NCI-H748 treated with DMSO at 0.1 percent for 48 hours (cell line): ENCODE measurements at places on chromosomes 3 and 15.

DNA sequence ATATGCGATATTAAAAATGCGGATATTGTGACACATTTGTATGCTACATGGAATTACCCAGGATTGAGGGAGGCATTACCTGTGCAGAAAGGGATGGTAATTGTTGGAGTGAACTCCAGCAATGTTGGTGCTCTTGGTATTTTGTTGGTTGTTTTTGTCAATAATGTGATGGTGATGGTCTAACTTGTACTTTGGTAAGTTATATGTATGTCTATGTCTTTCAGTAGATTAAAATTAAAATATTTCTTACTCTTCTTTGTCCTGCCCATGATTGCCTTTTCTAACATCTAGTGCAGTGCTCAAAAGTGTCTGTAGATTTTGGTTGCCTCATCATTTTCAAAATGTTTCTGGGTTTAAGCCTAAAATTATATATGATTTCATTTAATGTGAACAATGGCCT lies 192.7 kb downstream of the ROBO2 start:
- DNase-seq = no peak

DNA sequence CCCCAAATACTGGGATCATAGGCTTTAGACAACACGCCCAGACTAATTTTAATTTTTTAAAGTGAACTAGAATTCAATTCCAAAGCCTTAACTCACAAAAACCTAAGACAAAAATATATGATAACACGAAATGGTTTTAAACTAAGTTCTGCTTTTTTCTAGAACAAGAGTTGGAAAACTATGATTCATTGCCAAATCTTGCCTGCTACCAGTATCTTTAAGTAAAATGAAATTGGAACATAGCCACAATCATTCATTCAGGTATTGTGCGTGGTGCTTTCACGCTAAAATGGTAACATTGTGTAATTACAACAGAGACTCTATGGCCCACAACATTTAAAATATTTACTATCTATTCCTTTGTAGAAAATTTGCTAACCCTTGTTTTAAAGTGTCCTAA lies 488.0 kb upstream of the ZNF385D start:
- DNase-seq = no peak

DNA sequence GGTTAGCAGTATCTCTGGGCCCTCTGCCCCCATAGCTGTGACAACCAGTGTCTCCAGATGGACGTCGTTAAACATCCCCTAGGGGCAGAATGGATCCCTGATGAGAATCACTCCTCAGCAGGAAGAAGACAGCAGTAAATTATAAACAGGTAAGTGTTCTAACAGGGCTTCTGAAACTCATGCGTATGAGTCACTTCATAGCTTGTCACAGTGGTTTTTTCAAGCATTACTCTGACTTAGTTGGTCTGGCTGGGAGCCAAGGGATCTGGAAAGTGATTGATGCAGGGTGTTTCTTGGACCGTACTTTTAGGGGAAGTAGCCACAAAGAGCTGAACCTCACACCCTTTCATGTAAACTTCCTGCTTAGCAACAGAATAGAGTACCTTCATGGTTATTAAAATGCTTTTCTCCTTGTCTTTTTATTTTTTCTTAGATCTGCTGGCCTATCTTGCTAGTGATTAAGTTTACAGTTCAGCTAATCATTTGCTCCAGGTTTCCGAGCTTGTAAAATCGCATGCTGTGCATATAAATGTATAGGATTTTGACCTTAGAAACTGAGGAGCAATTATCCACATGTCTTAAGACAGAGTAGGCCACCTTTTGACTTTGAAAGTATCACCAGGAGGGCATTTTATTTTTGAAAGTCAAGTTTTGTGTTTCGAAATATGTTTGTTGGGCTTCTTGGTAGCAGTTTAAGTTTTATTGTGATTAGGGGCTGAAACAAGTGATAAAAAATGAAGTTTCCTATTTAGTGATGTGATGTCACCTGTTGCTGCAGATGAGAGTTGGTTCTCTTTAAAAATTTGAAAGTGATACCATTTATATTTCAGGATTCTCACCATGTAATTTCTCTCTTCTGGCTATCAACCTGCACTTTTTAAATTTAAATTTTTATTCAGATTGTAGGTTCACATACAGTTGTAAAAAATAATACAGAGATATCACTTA lies 333.9 kb downstream of the PTPRG start:
- no peak for DNase-seq

DNA sequence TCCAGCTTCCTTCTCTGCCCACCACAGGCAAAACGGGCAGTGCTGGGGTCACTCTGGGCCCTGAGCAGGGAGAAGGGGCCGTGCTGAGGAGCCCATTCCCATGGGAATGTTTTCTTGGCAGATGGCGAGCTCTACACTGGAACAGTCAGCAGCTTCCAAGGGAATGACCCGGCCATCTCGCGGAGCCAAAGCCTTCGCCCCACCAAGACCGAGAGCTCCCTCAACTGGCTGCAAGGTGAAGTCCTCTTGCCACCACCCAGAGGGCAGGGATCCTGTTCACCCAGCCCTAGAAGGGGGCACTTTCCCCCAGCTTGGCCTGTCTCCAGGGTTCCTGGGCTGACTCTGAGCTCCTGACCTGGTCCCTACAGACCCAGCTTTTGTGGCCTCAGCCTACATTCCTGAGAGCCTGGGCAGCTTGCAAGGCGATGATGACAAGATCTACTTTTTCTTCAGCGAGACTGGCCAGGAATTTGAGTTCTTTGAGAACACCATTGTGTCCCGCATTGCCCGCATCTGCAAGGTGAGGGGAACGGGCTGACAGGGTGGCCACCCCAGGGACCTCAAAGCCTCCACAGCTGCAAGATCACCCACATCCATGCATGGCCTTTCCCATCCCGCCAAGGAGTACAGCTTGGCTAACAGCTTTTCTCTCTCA lies 12.4 kb downstream of the CIB1 start:
- peak; percentile 5 for DNase-seq

DNA sequence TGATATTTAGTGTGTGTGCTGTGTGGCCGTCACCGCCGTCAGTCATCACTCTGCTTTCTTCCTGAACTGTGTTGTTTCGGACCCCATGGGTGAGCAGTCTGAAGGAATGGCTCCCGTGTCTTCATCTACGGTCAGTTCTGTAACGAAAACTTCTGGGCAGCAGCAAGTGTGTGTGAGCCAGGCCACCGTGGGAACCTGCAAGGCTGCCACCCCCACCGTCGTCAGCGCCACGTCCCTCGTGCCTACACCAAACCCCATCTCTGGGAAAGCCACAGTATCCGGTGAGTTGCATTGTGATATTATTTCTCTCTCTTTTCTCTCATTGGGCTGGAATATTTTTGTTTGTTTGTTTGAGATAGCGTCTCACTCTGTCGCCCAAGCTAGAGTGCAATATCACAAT lies 34.7 kb downstream of the MAP6D1 start:
- no peak for DNase-seq

DNA sequence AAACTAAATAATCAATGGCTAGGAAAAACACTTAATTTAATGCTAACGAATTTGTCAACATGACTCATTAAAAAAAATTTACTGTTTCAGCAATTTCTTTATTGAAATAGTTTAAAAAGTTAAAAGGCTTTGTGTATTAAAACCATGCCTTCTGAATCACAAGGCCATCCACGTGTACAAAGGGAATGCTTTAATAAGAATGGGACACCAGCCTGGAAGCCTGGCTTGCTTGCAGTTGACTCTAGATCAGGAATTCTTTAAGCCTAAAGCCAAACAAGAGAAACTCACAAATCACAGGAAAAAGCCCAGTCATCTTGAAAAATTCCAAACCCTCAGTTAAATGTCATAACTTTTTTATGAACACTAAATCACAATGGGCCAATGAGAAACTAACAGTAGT lies 137.6 kb downstream of the PEAK1 start:
- DNase-seq = no peak

DNA sequence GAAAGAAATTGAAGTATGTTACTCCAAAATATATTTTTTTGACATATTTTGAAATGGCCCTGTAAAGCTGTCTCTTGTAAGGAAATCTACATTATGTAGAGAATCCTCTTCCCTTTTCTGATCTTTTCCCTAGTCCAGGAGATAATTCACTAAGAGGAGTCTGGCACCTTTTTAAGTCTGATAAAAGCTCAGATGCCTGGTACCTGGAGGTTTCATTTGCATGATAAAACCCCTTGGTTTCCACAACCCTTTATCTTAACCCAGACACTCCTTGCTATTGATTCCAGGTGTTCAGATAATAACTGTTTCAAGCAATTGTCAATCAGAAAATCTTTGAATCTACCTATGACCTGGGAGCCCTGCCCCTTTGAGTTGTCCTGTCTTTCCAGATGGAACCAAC lies 26.5 kb downstream of the FGF12 start:
- no peak for DNase-seq

GRCh38 chr15:80838666-80839065 lies 59.5 kb downstream of the CEMIP start:
- DNase-seq = no peak

- no peak for DNase-seq
Observed at GRCh38 chr15:85312486-85312885, 67.9 kb upstream of the AKAP13 start.

GRCh38 chr3:194711913-194712312 lies 26.2 kb downstream of the FAM43A start:
- DNase-seq = no peak

GRCh38 chr3:99466331-99466730 lies 172.1 kb upstream of the COL8A1 start:
- DNase-seq = no peak

DNA sequence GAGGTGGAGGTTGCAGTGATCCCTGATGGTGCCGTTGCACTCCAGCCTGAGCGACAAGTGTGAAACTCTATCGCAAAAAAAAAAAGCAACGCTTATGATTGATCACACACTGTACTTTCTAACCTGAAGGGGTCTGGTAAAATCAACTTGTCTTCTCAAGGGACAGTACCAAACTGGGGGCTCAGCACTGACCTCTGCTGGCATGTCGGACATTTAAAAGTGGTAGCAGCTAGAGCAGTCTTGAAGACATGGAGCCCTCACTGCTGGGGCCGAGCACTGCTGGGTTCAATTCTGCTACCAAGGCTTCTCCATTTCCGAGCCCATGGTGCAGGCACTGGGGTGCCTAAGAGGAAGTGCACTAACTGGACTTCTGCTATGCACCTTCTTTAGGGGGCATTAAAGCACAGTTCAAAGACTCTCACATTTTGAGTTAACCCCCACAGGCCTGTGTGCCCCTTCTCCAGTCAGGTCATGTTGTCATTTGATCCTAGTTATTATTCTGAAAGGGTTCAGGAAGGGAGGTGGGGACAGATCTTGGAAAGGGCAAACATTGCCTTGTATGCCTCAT lies 26.4 kb upstream of the LAMP3 start:
- DNase-seq = no peak

- no peak for DNase-seq
Observed at GRCh38 chr3:66198437-66199088, 22.2 kb upstream of the SLC25A26 start.

- DNase-seq = no peak
Observed at GRCh38 chr15:93656041-93656440, 567.0 kb upstream of the RGMA start.

- DNase-seq = no peak
Observed at GRCh38 chr3:11477407-11477911, 166.3 kb downstream of the VGLL4 start.

- no peak for DNase-seq
Observed at GRCh38 chr3:15750143-15750542, 47.6 kb downstream of the ANKRD28 start.

- no peak for DNase-seq
Observed at GRCh38 chr3:33581666-33582065, 136.4 kb downstream of the CLASP2 start.

- DNase-seq = no peak
Observed at GRCh38 chr15:60935130-60935529, 294.0 kb downstream of the RORA start.

DNA sequence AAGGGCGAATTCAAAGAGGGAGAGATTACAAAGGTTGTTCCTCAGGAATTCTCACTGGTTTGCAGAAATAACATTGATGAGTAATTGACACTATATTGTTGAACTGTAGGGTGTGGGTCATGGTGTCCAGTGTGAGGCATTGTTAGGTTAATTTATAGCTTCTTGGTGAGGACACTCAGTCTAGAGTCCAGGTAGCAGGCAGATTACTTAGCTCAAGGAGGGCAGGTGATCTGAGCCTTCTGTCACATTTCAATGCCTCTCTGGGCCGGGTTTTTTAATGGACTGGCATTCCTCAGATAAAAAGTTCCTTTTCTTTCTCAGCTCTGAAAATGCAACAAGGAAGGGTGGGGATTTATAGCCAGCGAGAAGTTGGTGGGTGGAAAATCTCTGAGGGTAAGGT lies 194.2 kb upstream of the PROK2 start:
- no peak for DNase-seq

GRCh38 chr3:103082501-103082900 lies 647.7 kb downstream of the ZPLD1 start:
- DNase-seq = no peak

DNA sequence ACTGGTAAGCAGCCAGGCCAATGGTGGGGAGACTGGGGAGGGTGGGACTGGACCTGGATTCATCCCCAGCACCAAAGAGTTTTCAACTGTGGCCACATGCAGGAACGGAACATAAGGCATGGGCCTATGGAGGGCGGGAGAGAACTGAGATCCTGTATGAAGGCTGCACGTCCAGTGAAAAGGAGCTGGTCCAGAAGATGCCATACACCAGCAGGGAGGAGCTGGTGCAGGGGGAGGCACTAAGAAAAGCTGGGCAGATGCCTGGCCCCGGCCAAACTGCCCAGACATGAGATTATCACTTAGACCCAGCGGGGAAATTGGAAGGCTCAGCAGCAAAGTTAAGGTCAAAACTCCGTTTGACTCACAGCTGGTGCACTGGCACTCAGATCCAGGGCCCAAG lies 58.1 kb upstream of the MCF2L2 start:
- DNase-seq = no peak

- no peak for DNase-seq
Observed at GRCh38 chr3:175185903-175186302, 326.8 kb downstream of the NAALADL2 start.

- no peak for DNase-seq
Observed at GRCh38 chr15:81643771-81644170, 269.8 kb upstream of the TMC3 start.

DNA sequence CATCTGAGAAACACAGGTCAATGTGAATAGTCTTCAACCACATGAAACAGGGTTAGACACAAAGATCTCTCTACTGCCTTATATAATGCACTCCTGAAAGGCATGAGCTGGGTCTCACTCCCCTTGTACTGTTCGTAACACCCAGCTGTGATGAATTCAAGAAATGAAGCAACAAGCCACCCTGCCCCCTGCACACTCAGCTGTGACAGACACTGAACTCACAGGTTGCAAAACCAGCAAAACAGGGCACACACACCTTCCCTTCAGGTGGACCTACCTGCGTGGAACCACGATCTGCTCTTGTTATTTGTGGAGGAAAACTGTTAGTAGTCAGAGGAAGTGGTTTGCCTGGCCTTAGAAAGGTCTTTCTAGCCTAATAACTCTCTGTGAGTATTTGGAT lies 64.5 kb downstream of the CERS3 start:
- DNase-seq = no peak
